ENCODE measurements at places on chromosomes 4 and X. TPM values are rescaled to one million over a fixed set of nuclear protein-coding genes. Genes with fewer than 3 reads are reported as not detected.

The TCEAL5 gene
- not detected for total RNA-seq

The ADGRL3 gene
- 3.7 TPM for total RNA-seq

The NLGN4X gene
- total RNA-seq, result 3.3 TPM

The HTN1 gene
- total RNA-seq, result not detected

The BEX1 gene
- 0.38 TPM for total RNA-seq

The SH3BP2 gene
- 32.2 TPM for total RNA-seq

The FAM9A gene
- total RNA-seq, result not detected

The SPANXN3 gene
- total RNA-seq, result not detected

The CD38 gene
- 2.2 TPM for total RNA-seq

GRCh38 chrX:15664487-15665444, at the start of gene CLTRN:
TSS of gene CLTRN (minus strand) at chrX:15664805. CDS start at chrX:15664775, 30 bp downstream.
- DNase-seq, result no peak

DNA sequence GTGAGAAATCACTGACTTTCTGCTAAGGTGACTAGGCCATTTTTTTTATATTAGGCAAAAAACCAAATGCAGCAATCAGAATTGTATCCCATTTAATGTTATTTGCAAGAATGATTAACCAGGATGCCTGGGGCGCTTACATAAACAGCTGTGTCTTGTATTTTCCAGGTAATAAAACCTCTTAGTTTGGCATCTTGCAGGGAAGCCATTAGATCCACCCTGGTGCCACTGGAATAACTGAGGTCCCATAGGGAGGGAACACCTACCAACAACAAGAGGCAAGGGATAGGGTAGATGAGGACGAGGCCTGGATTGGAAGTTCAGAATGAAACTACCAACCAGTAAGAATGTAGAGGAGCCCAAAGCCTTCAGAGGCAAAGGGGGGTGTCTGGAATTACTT, 288.3 kb downstream of the ARHGAP24 start:
- no peak for DNase-seq

- peak; percentile 71 for DNase-seq
Measured at GRCh38 chr4:87073199-87074120, 138.6 kb downstream of the AFF1 start.

GRCh38 chrX:119816300-119816699, 24.9 kb upstream of the RPL39 start:
- no peak for DNase-seq

DNA sequence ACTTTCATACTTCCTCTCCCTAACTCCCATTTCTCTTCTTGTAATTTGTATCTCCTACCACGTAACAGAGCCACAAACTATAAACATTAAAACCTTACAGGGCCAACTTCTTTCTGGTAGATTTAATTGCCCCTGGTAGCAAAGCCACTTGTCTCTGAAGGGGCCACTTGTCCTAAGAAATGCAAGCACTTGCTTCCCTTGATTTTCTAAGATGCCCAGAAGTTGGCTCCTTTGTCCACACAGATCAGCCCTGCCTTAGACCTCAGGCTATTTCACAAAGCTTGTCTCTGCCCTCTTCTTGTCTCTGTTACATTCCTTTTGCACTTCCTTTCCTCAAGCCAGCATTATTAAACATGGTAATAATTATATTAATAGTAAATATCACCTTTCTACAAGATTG, 80.6 kb upstream of the CXXC4 start:
- no peak for DNase-seq

DNA sequence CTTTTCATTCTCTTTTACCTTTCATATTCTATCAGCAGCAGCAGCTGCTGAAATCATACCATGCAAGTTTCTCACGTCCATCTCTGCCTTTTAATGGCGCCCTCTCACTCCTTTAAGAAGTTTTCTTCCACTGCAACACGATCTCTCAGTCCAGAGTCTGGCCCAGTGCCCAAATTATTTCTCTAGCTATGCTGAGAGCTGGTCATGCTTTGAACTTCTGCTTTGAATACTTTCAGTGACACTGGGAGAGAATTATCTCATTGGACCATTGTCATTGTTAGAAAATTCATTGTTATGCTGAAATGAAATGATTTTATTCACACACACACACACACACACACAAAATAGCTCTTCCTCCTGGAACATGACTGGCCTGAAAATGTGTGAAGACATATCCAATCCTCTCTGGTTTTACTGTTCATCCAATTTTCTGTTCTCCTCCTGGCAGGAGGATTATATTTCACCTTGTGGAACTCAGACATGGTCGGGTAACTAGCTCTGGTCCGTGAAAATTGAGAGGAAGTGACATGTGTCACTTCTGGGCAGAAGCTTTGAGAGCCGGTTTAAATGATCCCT, 1.3 kb upstream of the PDHA1 start:
- no peak for DNase-seq

DNA sequence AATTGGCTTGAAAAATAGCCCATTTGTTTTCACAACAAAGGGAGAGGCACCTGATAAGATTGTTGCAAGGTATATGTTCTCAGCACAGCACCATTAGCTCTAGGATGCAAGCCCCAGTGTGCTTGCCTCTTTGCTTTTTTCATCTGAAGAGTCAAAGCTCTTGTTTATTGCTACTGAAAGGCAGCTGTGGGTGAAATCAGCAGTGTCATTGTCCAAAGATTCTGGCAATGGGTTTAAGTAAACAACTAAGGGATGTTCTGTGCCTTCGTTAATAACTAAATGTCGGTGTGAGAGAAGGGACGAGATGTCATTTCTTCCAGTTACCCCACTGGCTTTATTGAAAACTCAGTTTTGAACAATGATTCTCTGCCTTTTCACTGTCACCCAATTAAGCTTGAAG, 567.7 kb downstream of the KCNIP4 start:
- no peak for DNase-seq

DNA sequence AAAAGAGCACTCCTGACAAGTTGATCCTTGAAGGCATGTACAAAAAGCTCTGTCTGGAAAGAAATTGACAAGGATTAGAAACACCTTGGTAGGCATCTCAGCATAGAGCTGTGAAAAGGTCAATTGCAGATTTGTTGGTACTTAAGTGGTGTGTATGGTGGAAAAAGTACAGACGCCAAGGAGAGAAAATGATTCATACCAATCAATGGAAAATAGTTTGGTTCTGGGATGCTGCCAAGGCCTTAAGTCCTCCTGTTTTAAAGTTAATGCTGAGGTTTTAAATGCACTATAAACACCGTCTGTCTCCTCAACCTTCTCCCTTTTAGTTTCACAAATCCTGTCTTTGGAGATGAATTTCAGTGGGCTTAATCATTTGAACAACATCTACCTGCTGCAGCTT, 524.1 kb downstream of the IL15 start:
- DNase-seq, result no peak

DNA sequence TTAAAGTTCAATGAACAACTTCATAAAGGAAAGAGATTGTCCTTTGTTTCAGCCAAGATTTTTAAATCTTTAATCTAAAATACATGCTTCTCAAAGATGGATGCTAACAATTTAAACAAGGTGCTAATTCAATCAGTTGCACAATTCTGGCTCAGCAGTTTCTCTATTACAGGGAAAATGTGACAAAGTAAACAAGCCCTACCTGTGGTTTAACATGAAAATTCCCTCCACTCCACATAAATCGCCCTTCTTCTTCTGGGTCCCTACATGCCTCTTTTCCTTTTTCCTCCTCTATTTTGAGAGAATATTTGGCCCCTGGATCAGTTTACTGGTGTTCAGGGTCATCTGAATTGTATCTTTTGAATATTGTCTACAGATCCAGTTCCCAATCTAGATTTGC, 80.6 kb downstream of the FRYL start:
- DNase-seq, result no peak

GRCh38 chr4:1244978-1245471, 3.9 kb downstream of the CTBP1 start:
- DNase-seq, result peak; percentile 50

- no peak for DNase-seq
Measured at GRCh38 chr4:24713604-24714003, 81.8 kb upstream of the SOD3 start.

DNA sequence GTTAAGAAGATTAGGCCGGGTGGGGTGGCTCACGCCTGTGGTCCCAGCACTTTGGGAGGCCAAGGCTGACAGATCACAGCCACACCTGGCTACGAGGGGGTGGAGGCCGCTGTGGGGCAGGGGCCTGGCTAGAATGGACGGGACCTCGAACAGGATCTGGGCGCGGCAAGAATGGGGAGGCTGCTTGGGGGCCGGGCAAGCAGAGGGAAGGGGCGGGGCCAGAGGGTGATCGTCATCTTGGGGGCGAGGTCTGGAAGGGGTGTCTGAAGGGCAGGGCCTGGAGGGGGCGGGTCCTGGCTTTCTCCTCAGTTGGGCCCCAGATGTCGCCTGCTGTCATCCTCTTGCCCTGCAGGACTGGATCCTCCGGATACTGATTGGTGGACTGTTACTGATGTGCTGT, 57.3 kb upstream of the ENPEP start:
- DNase-seq, result no peak

DNA sequence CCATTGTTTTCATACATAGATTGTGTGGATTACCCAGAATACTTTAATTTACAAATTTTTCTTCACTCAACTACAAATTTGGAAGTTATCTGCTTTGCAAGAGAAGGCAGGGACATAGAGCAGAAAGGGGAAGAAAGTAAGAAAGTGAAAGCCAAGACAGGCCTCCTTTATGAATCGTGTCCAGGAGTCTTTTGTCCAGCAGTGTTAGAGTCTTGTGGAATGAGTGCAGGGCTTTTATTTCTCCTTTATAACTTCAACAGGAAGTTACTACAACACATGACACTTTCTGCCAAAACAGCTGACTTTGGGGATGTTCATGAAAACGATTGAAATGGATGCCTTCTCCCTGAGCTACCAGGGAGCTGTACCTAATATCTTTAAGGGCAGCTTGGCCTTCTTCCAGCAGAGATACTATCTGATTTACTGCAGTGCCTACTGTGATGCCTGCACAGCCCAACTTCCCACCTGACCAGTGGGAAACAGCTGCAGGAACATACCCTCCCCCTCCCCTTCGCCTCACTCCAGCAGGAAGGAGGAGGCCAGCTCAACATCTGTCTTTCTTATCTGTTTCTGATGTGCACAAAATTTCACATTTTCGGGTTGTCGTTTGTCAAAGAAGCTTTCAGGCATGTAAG, 557.7 kb upstream of the SLIT2 start:
- peak; percentile 31 for DNase-seq

GRCh38 chr4:145293658-145294057, 113.3 kb upstream of the OTUD4 start:
- no peak for DNase-seq

DNA sequence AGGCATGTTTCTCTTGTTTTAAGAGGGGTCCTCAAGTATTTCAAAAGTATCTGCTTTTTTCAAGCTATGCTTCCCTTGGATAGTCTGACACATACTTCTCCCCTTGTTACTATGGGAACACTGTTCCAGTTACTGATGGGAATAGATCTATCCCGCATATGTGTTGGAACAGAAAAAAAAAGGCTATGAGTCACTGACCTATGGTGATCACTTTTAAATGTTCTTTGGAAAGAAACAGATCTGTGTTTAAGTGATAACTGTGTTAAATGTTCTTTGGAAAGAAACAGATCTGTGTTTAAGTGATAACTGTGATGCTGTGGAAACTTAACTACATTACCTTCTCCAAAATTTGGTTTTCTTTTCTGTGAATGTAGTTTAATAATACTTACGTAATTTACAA, 303.2 kb downstream of the TEX13C start:
- no peak for DNase-seq

DNA sequence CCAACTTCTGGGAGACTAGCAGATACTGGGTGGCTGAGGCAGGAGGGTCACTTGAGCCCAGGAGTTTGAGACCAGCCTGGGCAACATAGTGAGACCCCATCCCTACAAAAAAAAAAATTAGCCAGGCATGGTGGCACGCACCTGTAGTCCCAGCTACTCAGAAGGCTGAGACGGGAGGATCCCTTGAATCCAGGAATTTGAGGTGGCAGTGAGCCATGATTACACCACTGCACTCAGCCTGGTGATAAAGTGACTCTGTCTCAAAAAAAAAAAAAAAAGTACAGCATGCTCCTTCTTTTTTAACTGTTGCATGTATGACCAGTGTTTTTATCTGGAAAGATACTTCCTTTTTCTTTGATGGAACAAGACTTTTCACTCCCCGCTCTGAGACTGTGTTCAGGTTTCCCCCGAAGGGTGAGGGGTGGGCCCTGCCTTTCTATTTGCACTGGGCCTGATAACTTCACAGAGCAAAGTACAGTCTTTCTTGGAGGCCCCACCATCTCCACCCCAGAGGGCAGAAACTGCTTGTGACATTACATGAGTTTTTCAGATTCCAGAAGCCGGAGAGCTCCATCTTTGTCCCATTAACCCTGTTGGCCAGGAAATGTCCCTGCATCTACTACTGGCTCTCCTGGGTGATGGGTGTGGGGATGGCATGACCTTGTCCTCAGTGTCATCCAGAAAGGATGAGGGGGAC, 35.2 kb downstream of the NYX start:
- DNase-seq, result no peak

DNA sequence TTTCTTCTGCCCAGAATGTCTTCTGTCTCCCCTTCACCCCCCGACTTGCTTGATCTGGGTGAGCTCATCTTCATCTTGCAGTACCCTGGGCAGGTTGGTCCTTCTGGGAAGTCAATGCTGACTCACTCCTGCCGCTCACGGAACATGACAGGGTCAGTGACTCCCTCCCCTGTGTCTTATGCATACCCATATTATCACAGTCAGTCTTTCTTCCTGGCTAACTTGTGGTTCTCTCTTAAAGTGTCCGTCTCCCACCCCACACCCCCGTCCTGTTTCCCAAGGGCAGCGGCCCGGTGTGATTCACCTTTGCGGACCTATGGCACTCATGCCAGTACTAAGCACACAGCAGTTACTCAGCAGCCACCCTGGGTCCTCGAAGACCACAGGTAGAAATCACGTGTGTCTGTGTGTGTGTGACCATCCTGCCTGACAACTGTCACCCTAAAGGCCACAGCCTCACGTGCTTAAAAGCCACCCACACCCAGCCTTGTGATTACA, 17.7 kb downstream of the IQSEC2 start:
- DNase-seq, result no peak

DNA sequence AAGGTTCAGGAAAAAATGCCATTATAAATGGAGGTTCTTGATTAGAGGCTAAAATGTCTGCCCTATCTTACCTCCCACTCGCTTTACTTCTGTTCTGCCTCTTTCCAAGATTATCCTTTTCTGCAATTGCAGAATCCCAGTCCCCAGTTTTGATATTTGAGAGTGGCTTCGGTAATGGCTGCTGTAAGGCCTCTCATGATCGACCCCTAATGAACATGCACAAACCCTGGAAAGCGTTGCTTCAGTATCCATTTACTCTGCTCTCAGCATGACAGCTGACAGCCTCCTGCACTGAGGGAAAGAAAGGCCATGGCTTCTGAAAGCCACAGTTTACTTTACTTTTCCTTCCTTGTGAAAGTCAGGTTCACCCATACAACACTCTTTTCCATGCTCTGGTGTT, 325.4 kb upstream of the GALNT7 start:
- no peak for DNase-seq

GRCh38 chrX:8629871-8630270, 102.1 kb downstream of the ANOS1 start:
- DNase-seq, result no peak

GRCh38 chrX:154092371-154092770, 5.1 kb downstream of the MECP2 start:
- no peak for DNase-seq

DNA sequence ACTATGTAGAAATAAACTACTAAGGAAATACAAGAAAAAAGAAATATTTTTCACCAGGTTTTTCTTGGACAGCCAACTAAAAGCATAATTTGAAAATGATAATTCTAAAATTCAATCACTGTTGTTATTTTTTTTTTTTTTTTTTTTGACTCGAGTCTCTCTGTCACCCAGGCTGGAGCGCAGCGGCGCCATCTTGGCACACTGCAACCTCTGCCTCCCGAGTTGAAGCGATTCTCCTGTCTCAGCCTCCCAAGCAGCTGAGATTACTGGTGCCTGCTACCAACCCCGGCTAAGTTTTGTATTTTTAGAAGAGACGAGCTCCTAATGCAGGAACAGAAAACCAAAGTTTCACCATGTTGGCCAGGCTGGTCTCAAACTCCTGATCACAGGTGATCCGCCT, 122.3 kb upstream of the UGT8 start:
- no peak for DNase-seq

All from Right ventricle myocardium inferior (tissue), 1 donor.